ENCODE measurements at places on chromosomes 3 and 15. TPM values are rescaled to one million over a fixed set of nuclear protein-coding genes. Genes with fewer than 3 reads are reported as not detected.

Gene SLC9C1
- total RNA-seq = under 0.01 TPM

Gene IP6K1
- 46.7 TPM for total RNA-seq

Gene CPA3
- total RNA-seq = 13.2 TPM

Gene COL7A1
- 0.13 TPM for total RNA-seq

Gene RPL35A
- 695 TPM for total RNA-seq

Gene RNF7
- total RNA-seq = 40.9 TPM

Gene RASGRP1
- 0.04 TPM for total RNA-seq

Gene PLA2G4D
- total RNA-seq = not detected

Gene CYP1A2
- total RNA-seq = not detected

Gene TMEM89
- not detected for total RNA-seq

Gene DHFR2
- 2.6 TPM for total RNA-seq

Gene GOLGA8Q
- total RNA-seq = 0.59 TPM

Gene CXCR6
- total RNA-seq = not detected

Gene CGNL1
- 50.1 TPM for total RNA-seq

Gene RYR3
- total RNA-seq = under 0.01 TPM

Gene RBP2
- total RNA-seq = not detected

Gene PRR20G
- not detected for total RNA-seq

Gene SERINC4
- total RNA-seq = not detected

Gene CCDC13
- 0.33 TPM for total RNA-seq

Gene SLC51B
- not detected for total RNA-seq

Gene ROBO2
- 0.42 TPM for total RNA-seq

Gene ZNF660
- total RNA-seq = 2.4 TPM

Gene PRR23C
- not detected for total RNA-seq

Gene RGMA
- total RNA-seq = not detected

Gene AEN
- 91.7 TPM for total RNA-seq

Gene NXPE3
- 15.5 TPM for total RNA-seq

Gene CNTN4
- not detected for total RNA-seq

Gene KLHL24
- total RNA-seq = 68.9 TPM

Gene IMPG2
- total RNA-seq = 0.33 TPM

Gene SLC9A9
- total RNA-seq = 2.3 TPM

Gene ALG3
- 23.6 TPM for total RNA-seq

Gene STAC
- total RNA-seq = not detected
